GM23338 (cell line): ENCODE measurements at places on chromosomes 1 and 21. TPM values are rescaled to one million over a fixed set of nuclear protein-coding genes. Genes with fewer than 3 reads are reported as not detected.

The MX2 gene
- total RNA-seq: 8.1 and 9.2 TPM in 2 replicates

- no peaks in the 10 kb centered on the region for H3K4me1 ChIP-seq
- no peak overlapping the region for H3K27ac ChIP-seq
- H3K4me3 ChIP-seq: no peak overlapping the region
- H3K36me3 ChIP-seq: no peaks in the 10 kb centered on the region
These were observed 16.4 kb downstream of the S100A7 start for GRCh38 chr1:153444078-153444477.

DNA sequence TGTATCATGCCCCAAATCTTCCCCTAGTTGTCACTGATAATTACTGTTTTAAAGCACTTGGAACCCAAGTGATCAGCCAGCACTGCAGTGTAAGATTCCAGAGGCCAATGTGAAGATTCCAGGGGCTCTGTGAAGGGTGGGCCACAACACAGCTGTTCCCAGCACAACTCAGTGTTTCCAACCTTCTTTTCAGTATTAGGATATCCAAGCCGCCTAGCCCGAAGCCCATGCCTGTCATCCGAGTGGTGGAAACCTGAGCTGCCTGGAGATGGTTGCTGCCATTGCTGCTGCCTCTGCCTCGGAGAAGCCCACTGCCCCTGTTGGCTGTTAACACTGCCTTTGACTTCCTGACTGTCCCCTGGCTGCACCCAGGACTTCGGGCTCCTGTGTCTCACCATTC is 30.4 kb upstream of the SNX27 start:
- H3K27ac ChIP-seq: no peak overlapping the region
- DNase-seq: no peak
- H3K4me1 ChIP-seq: no peaks in the 10 kb centered on the region
- H3K4me3 ChIP-seq: no peak overlapping the region
- H3K27me3 ChIP-seq: no peaks in the 10 kb centered on the region
- peaks cover 6% of the 10 kb centered on the region; the same call in 1 of the 2 replicates for H3K36me3 ChIP-seq

DNA sequence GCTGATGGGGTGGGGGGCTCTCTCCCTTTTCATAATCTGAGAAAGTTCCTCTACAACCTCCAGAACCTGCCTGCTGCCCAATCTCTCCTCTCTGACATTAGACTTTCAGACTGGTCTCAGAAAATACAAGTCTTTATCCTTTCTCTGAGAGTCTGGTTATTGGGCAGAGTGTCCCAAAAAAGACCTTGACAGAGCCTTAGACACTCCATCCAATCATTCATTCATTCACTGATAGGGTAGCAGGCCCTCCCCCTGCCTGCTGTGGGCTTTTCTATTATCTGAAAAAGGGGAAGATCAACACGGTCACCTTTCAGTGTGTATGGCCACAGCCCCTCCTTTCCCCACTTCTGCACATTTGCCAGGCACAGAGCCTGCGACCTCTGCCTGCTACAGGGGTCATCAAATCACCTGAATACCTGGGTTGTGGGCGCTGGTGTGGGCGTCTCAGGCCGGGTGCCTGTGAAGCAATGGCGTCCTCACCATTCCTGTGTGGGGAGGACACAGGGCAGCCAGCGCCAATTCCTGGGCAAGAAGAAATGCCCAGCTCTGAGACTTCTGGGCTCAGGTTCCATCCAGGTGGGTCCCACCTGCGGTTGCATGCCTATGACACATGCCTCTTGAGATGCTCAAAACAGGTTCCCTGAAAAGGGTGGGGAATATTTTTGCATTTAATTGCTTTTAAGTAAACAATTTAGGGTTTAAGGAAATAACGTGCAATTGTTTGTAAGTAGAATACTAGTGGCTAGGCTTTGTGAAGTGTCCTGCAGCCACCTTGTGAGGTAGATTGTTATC is 52.8 kb downstream of the ELK4 start:
- H3K36me3 ChIP-seq: no peaks in the 10 kb centered on the region
- no peaks in the 10 kb centered on the region for H3K27me3 ChIP-seq
- H3K27ac ChIP-seq: no peak overlapping the region
- no peaks in the 10 kb centered on the region for H3K4me1 ChIP-seq
- no peak overlapping the region for H3K4me3 ChIP-seq

DNA sequence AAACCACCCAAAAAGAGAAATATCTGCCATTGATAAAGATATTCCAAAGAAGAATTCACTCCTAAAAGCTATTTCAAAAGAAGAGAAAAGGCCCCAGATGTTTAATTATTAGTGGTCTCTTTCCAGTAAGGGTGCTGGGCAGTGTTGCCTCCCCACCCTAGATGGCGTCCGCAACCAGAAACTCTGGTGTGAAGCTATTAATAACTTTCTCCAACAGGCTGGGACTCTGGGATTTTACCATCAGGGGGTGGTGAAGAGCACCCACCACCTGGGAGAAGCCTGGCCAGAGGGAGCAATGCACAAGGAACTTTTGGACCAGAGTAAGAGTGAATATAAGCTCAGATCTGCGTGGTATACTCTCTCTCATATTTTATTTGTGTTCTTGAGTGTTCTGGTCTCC is 115.4 kb upstream of the TIAM1 start:
- H3K36me3 ChIP-seq: no peaks in the 10 kb centered on the region
- no peaks in the 10 kb centered on the region for H3K4me1 ChIP-seq
- peak; percentile 66 for DNase-seq
- H3K4me3 ChIP-seq: no peak overlapping the region
- H3K27ac ChIP-seq: no peak overlapping the region
- H3K27me3 ChIP-seq: no peaks in the 10 kb centered on the region

DNA sequence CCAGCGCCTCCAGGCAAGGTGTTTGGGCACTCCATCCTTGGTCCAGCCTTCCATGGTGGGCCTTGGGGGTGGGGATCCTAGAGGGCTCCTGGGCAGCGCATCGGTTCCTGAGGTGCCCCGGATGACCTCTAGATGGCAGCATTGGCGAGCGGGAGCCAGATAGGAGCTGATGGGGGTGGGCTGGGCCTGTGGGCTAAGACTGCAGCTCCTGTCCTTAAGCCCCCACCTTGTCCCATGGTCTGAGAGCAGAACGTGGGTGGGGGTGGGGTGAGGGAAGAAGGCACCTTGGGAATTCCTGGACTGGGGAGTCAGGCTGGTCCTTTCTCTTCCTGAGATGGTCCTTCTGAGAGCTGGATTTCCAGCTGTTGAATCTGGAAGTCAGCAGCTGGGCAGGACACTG is 93.4 kb upstream of the CSF3R start:
- H3K27ac ChIP-seq: no peak overlapping the region
- H3K4me3 ChIP-seq: no peak overlapping the region
- peaks cover 22% of the 10 kb centered on the region for H3K4me1 ChIP-seq
- no peaks in the 10 kb centered on the region for H3K27me3 ChIP-seq
- H3K36me3 ChIP-seq: no peaks in the 10 kb centered on the region
- peak; percentile 91 for DNase-seq
